ENCODE measurements at places on chromosomes 6 and 20.

- DNase-seq: no peak
Measured at GRCh38 chr6:35562060-35562459, 49.4 kb upstream of the TULP1 start.

DNA sequence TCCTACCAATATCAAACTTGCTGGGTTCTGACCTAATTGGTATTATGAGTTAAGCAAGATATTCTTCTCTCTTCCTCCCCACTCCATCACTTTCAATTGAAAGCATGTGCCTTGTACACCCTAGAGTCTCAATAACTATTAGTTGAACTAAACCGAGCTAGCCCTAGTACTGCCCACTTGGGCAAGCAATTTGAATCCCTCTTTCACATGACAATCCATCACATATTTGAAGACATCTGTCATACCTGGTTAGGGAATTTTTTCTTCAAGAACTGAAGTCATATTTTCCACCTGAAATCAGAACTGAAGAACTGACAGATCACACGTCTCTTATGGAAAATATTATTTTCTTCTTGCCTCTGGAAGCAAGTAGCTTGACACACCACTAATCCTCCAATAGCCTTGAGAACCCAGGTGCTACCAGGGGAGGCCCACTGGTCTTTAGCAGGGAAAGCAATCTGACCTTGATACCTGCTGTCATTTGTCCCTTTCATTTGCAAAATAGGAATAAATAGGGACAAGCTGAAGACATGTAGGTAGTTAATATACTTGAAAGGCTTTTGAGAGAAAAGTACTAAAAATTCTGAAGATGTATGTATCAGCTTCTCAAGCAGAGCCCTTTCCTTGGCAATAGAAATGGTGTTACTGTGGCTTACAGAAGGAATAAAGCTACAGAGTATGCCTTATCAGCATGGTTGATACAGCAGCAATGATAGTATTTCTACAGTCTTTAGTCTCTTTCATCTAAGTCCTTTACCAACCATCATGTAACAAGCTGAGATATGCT, 71.4 kb downstream of the GJA10 start:
- DNase-seq: no peak

DNA sequence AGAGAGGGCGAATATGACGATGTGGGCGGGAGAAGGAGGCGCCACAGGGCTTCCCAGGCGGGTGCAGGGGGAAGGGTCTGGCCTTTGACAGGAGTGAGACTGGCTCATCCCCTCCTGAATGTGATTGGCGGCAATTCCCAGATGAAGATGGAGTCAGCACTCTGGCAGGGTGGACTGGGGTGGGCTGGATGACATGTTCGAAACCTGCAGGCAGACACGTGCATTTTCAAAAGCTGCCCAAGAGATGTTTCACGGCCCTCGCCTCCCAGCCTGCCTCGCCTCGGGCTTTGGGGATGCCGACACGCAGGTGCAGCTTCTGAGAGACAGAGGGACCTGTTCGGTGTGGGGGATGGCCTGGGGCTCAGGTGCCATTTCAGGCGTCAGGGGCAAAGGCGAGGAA, 66.8 kb upstream of the AFDN start:
- no peak for DNase-seq

DNA sequence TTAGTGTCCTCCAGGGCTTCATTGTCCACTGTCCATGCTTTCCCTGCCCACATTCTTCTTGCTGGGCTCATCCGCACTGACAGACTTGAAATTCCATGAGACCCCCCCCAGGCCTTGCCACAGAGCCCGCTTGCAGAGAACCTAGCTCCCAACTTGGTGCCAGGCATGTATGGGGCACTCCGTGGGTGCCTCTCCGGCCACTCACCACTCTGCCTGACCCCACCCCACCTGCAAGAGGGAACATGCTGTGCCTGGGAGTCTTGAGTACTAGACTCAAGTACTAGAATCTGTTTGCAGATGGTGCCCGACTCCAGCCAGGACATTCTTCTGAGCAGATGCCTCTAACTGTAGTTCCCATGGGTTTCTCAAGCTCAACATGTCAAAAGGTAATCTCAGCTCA, 47.9 kb downstream of the TRERF1 start:
- DNase-seq: no peak

DNA sequence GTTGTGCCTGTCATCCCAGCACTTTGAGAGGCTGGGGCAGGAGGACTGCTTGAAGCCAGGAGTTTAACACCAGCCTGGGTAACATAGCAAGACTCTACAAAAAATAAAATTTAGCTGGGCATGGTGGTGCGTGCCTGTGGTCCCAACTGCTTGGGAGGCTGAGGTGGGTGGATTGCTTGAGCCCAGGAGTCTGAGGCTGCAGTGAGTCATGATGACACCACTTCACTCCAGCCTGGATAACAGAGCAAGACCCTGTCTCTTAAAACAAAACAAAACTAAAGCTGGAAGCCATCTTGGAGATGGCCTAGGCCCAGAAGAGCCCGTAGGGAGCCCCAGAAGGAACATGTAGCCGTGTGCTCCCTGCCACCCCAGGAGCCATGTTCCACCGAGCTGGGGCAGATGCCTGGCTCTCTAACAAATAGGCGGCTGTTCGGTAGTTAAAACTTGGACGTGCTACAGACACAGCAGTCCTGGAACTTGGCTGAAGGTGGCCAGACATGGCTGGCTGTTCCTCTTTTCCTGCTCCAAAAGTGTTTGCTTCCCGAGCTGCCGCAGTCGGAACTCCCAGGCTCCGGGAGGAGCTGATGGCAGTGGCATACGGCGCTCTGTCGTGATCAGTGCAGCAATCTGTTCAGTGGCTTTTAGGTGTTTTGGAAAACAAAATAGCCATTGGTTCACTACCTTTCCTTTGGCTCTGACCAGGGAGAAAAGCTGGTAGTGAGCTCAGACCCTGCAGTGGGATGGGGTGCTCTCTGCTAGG, 37.0 kb downstream of the DYNLT1 start:
- DNase-seq: no peak

GRCh38 chr6:23177806-23178205, 608.4 kb downstream of the HDGFL1 start:
- DNase-seq: no peak

DNA sequence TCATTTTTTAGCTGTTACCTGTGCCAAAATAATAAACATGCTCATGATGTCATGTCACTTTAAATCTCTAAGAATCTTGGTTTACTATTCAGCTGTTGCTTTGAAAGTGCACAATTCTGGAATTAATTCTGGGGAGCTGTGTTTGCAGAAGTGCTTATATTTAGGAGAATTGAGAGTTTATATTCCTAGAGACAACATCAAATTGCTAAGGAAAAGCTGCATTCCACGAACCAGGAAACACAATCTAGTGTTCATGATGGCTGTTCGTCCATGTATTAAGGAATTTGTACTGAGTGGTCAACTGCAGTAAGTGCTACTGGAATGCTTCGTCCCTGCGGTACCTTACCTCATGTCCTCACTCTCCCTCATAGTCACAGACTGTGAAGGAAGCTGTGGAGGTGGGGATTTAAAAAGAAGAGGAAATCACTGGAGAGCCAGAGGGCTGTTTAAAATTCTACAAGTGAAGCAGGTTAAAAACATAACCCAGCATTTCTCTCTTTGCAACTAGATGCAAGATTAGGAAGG, 161.0 kb downstream of the TRMT11 start:
- no peak for DNase-seq

GRCh38 chr6:31621991-31622390, 1.5 kb downstream of the PRRC2A start:
- no peak for DNase-seq

- peak; percentile 85 for DNase-seq
Measured at GRCh38 chr20:62529896-62530642, 54.3 kb upstream of the GATA5 start.

- no peak for DNase-seq
Measured at GRCh38 chr20:62975812-62976508, 23.5 kb downstream of the SLC17A9 start.

GRCh38 chr6:13422681-13423221, 64.6 kb downstream of the GFOD1 start:
- DNase-seq: no peak

DNA sequence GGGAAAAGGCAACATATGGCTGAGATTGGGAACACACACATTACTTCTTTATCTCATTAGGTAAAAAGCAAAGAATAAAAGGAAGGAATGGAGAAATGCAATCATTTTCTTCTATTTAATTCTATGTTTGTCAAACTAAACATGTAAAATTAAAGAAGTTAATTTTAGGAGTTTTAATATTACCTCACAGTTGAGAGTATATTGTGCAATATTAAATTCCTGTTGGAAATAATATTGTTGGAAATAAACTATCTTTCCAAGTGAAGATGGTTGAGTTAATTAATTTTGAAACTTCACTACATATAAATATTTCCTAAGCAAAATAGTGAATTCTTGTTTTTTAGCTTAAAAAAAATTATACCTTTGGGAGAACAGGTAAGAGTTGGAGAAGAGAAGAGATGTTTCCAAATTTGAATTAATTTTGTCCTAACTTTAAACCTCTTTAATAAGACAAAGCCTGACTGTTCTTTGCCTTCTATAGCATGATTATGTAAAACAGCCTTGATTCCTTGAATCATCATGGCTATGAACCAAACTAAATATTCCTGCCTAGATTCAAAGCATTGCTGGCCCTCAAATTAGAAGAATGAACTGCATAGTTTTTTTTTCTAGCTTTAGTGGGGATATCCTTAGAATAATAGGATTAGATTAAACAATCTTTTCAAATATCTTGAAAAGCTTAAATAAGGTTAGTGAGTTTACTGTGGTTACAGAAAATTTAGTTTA, 1349.1 kb upstream of the ADGRB3 start:
- no peak for DNase-seq

GRCh38 chr6:79954849-79955248, 7.5 kb upstream of the ELOVL4 start:
- no peak for DNase-seq

DNA sequence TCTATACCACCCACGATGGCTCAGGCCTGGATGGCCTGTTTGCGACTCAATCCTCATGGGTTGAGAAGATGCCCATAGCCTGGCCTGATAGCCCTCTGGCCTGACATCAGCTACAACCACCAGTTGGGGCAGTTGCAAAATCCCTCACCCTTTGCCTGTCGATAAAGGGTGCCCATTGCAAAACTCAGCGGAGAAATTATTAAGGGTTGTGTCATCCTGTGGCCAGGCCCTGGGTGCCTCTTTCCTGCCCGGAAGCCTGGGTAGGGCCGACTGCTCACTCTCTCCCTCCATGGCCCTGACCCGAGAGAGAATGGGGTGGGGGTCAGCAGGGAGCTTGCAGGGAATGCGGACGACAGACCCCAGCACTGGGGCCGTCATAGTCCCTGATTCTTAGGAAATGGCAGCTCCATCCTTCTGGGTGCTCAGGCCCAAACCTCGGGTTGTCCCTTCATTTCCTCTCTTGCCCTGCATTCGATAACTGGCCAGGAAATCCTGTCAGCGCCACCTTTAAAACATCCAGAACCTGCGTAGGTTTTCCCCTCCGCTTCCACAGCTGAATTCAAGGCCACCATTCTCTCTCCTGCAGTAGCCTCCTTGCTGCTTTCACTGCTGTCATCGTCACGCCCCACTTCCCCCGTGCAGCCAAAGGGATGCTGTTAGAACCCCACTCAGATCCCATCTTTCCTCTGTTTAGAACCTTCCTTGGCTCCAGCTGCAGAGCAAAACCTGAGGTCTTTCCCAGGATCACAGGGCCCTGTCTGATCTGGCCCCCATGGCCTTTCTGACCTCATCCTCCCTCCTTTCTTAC, 31.1 kb downstream of the CEBPB start:
- no peak for DNase-seq

GRCh38 chr6:135411339-135411738, 86.2 kb downstream of the AHI1 start:
- peak; percentile 16 for DNase-seq

DNA sequence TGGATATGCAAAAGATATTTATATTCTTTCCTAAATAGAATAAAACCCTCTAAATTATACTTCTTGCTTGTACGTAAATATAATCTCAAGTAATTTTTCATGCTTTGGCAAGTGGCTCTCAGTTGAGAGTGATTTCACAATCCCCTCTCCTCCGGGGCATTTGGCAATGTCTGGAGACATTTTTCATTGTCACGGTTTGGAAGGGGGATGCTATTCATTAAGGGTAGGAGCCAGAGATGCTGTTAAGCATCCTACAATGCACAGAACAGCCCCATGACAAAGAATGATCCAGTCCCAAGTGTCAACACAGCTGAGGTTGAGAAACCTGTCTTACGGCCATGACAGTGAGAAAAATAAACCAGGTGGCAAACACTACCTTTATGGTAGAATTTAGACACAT, 75.7 kb downstream of the AGPAT4 start:
- no peak for DNase-seq

DNA sequence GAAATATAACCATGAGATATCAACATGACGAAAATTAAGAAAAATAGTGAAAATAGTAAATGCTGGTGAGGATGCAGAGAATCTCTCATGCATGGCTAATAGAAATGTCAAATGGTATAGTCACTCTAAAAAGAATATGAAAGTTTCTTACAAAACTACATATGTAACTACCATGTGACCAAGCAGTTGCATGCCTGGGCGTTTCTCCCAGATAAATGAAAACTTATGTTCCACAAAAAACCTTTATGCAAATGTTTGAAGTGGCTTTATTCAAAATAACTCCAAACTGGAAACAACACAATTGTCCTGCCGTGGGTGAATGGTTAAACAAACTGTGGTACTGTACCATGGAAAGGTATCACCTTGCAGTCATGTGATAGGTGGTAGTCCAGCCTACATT, 112.4 kb downstream of the HDGFL1 start:
- DNase-seq: no peak

DNA sequence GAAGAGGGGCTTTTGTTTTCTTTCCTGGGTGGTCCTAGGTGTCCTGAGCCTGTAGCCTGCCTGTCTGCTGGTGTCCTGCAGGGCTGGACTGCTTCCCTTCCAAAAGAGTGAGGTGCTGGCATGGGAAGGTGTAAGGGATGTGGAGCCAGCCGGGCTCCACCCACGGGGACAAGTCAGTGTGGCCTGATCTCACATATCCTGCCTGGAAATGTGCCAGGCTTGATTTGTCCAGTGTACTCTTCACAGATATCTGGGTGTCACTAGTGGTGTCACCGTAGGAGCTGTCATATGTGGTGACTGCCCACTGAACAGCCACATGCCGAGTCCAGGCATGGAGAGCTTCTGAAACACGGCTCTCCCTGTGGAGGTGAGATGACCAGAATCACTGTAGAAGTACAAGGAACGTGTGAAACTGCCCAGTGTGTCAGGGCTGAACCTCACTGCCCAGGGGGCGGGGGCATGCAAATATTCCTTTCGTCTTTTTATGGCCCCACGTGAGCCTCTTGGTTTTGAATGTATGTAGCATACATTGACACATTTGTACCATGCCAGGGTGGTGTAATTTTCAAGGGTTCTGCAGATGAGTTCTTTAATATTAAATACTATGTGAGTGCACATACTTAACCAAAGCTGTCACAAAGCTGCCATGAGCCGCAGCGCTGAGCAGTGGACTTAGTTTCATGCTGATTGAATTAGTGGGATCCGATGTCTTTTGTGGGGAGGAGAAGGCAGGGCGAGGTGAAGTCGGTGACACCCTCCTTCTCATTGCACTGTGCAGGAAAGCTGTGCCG, 55.8 kb downstream of the CDH4 start:
- no peak for DNase-seq

GRCh38 chr6:21332660-21333059, 260.9 kb upstream of the SOX4 start:
- DNase-seq: no peak

- DNase-seq: peak; percentile 51
Measured at GRCh38 chr6:75604294-75604693, 2.6 kb downstream of the SENP6 start.

Measured in erythroblast (primary cell).